NCI-H187 treated with DMSO at 0.1 percent for 48 hours (cell line): ENCODE measurements at places on chromosomes 7 and 10.

DNA sequence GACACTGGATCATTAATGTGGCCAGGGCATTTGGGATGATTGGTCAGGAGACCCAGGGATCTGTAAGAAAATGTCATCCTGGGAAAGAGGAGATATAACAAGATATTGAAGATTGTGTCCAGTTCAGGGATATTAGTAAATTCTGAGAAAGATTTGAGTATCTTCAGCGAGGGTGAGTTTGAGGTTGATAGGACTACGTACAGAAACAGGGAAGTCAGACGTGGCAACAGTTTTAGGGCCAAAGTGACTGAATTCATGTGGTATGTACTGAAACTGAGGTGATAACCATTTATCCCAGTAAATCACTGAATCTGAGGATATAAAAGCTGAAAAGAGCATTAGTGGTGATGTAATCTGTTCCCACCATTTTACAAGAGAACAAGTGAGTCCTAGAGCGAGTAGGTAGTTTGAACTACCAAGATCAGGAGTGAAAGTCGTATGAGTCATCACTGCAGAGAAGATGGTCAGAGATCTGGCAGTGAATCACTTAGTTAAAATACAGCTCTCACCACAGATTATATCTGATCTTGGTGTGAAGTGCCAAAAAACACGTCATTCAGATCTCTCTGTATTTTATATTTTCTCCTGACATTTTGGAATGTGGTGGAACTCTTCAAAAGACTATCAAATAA lies 220.5 kb downstream of the CDK14 start:
- no peak for DNase-seq

GRCh38 chr10:130899856-130900255 lies 411.7 kb downstream of the TCERG1L start:
- DNase-seq: no peak

DNA sequence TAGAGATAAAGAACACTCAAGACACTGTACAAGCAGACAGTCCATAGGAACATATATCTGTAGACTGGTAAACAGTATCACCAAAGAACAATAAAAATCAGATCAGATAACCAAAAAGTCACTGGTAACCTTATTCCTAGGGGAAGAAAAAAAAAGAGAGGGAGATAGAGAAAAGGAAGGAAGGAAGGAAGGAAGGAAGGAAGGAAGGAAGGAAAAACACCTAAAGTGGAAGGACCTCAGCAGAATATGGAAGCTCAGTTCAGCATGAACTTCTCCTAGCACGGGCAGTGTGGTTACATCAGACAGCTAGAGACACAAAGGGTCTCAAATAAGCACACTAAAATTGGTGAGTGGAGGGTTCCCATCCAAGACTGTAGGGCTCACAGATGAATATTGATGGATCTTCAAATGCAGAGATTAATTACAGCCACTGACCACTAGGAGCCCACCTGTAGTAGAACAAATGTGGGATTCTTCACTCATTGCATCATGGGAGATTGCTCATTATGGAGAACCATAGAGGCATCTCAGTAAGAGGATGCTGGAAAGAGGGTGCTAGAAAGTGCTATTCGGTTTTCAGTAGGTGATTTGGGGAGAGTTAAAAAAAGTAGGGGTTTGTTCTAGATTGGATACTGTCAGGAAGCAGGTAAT lies 293.4 kb upstream of the C7orf33 start:
- no peak for DNase-seq

GRCh38 chr7:45064047-45064725 lies 24.6 kb downstream of the NACAD start:
- DNase-seq: no peak

DNA sequence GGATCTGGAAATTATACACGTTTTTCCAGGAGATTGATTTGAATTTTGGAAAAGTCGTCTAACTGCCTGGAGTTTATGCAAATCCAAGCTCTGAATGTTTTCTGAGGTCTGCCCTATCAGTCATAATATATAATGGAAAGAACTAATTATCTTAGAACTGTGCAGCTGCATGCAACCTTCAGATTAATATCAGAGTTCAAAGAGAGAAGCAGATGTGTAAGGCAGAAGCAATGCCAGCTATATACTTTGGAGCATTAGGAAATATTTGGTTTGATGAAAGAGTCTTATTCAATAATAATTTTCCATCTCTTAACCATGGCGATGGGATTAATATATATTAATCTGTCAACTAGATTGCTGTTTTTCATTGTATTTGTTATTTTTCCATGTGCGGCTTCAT lies 500.9 kb downstream of the NEBL start:
- DNase-seq: no peak
